ENCODE measurements at places on chromosomes 13 and 19.
A peak's percentile ranks its signal among the peaks of the same experiment; 100 is the strongest.

DNA sequence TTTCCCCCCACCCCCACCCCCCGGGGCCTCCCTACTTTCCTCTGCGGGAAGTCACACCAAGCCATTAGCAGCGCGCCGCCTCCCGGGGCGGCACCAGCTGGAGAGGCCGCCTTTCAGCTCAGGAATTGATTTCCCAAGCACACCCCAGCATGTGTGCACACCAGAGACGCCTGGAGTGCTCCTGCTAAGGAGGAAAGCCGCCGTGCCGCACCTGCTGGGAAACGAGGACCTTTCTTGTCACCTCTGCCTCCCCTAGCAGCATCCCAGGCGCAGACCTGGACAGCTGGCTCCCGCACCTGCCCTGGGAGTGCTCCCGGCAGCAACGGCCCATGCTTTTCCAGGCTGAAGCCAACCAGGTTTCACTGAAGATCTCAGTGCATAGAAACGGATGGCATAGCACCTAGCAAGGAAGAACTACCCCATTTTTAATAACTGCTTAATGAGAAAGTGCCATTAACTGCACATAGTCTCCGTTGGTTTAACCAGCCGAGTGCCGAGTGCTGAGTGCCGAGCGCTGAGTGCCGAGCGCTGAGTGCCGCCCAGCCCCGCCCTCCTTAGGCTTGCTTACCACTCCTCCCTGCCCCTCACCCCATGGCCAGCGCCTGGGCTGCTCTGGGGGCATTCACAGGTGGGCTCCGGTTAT, 165.0 kb downstream of the USP12 start:
- DNase-seq, result no peak

DNA sequence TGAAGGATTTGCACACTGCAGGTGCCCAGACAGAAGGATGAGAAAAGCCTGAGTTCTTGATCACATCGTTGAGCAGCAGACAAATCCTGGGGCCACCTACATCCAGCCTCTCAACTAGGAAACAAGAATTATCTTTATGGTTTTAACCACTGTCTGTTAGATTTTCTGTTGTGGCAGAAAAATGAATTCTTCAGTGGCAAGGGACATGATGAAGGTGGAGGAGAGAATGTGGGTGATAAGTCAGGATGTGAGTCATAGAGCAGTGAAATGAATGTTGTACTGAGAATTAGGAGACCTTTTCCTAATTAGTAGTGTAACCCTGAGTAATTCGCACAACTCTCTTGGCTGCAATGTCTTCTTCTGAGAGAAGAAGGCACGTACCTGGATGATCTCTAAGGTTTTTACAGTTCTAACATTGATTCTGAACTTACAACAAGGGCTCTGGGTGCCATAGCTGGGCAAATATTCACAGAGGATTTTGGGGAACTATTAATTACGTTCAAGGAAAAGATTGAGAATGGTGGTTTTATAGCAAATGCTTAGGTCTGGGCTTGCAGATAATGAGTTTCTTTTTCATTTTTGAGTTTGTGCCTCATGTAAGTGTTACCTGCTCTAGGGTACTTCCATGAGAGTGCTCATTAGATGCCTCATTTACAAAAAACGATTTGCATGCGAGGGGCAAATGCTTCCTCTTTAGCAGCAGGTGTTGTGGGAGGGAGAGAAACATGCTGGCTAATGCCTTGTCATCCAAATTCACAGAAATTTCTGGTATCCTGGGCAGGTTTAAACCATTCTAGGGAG, 111.0 kb upstream of the KL start:
- DNase-seq, result no peak

- DNase-seq, result no peak
Measured at GRCh38 chr13:75691183-75691582, 55.1 kb downstream of the LMO7 start.

DNA sequence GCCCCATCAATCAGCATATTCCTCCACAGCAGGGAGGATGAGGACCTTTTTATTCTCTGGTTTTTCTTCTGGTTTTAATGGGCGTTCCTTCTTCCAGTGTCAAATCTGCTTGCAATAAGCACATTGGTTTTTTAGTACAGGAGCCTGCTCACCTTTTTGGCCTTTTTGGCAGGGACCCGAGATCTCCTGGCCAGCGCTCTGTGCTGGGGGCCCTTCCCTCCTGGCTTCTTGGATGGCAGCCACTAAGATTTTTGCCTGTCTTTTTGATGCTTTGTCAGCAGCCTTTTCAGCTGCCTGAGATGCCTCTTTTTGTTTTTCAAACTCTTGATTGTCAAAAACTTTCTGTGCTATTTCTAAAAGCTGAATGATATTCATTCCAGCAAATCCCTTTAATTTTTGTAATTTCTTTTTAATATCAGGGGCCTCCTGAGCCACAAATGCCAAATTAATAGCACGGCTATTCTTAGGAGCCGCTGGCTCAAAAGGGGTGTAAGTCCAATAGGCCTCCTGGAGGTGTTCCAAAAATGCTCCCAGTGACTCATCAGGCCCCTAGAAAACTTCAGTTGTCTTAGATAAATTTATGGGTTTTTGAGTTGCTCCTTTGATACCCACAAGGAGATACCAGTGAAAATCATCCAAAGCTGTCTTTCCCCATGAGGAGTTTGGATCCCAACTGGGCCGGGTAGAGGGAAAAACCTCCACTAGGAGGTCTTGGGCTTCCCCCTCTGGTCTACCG, 73.0 kb downstream of the ZNF100 start:
- DNase-seq, result no peak

GRCh38 chr19:8096071-8096470, 43.5 kb downstream of the CCL25 start:
- DNase-seq, result no peak

- no peak for DNase-seq
Measured at GRCh38 chr19:3409346-3410064, 43.1 kb downstream of the NFIC start.

GRCh38 chr19:14127929-14128509, 8.4 kb downstream of the ASF1B start:
- no peak for DNase-seq

DNA sequence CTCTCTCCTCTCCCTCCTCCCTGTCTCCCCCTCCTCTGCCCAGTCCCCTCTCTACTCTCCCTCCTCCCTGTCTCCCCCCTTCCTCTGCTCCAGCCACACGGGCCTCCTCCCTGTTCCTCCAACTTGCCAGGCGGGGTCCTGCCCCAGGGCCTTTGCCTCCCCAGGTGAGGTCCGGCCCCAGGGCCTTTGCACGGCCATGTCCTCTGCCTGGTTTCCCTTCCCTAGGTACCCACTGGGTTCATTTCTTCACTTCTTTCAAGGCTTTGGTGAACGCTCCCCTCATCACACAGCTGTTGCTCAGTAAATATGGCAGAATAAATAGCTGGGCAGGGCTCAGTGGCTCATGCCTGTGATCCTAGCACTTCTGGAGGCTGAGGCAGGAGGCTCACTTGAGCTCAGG, 21.2 kb downstream of the MISP start:
- DNase-seq, result no peak

- no peak for DNase-seq
Measured at GRCh38 chr13:56755181-56755935, 385.4 kb upstream of the PRR20A start.

- no peak for DNase-seq
Measured at GRCh38 chr13:53254500-53254899, 225.9 kb downstream of the OLFM4 start.

DNA sequence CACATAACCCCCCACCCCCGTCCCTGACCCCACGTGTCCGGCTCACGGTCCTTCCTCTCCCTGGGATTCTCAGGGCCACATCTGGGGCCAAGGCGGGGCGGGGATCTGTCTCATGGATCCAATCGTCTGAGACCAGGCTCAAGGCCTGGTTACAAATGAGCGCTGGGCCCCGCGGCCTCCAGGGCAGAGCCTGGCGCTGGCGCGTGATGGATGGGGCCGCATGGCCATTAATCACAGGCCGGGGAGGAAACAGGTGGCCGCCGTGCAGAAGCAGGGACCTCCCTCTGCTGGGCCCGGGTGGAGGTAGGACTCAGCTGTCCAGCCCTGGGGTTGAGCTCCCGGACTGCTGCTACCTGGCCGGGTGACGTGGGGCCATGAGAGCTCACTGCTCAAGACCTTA, 5.8 kb upstream of the TLE5 start:
- no peak for DNase-seq

DNA sequence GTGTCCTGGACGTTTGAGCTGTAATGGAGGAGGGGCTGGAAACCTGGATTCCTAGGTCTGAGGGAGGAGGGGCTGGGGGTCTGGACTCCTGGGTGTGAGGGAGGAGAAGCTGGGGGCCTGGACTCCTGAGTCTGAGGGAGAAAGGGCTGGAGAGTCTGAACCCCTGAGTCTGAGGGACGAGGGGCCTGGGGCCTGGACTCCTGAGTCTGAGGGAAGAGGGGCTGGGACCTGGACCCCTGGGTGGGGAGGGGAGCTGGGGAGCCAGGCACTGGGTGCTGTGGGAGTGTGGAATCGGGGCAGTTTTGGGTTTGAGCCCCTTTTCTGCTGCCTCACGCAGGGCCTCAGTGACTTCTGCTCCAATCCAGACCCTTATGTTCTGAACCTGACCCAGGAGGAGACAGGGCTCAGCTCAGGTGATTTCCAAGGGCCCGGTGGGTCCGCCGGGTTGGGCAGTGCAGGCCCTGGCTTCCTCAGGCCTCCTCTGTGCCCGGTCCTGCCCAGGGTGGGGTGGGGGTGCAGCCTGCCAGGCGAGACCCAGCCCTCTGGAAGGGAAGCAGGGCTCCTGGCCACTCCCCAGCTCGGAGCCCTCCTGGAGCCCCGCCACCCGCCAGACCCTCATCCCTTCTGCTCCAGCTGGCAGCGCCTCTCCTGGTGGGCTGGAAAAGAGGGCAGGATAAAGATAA, 14.4 kb downstream of the TTYH1 start:
- DNase-seq, result no peak

GRCh38 chr13:71801165-71801760, 65.7 kb downstream of the DACH1 start:
- DNase-seq, result no peak

DNA sequence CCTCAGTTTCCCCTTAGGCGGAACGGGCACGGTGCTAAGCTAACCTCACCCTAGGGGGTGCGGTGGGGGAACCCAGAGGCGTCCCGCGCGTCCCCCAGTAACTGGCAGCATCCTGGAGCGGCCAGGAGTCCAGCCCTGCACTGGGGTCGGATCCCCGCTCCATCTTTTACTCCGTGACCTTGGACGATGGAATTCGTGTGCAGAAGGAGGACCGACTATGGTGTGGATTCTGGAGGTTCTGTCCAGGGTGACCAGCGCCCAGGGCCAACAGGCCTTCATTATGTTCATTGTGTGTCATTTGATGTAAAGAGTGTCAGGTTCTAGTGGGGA, 630 bp downstream of the SPPL2B start:
- no peak for DNase-seq

DNA sequence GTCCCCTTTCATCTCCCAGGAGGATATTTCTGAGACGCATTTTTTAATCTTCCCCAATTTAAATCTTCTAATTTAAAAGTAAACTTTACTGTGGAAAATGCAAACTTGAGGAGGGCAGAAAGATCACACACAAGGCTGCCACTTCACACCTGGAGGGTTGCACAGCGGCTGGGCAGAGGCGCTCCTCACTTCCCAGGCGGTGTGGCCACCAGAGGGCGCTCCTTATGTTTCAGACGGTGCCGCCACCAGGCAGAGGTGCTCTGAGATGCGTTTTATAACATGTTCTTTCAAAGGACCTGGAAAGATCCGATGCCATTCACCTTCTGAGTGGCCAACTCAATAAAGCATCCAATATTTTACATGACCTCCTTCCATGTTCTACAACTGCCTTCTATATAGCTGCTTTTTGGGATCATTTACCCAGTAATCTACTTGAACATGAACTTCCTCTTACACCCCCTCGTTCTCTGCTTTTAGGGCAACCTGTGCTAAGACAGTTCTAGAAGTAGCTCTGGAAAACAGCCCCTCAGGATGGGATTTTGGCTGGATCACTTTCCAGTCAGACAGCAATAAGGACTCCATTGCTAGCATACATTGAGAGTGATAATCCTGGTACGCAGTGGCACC, 14.8 kb upstream of the MTUS2 start:
- peak; percentile 24 for DNase-seq

- DNase-seq, result no peak
Measured at GRCh38 chr13:54884682-54885081, 1856.1 kb downstream of the OLFM4 start.

- DNase-seq, result no peak
Measured at GRCh38 chr19:55651236-55651635, 3.2 kb downstream of the CCDC106 start.

- no peak for DNase-seq
Measured at GRCh38 chr13:111292710-111293485, 27.5 kb upstream of the TEX29 start.

- no peak for DNase-seq
Measured at GRCh38 chr13:96730676-96731075, 263.6 kb downstream of the OXGR1 start.

DNA sequence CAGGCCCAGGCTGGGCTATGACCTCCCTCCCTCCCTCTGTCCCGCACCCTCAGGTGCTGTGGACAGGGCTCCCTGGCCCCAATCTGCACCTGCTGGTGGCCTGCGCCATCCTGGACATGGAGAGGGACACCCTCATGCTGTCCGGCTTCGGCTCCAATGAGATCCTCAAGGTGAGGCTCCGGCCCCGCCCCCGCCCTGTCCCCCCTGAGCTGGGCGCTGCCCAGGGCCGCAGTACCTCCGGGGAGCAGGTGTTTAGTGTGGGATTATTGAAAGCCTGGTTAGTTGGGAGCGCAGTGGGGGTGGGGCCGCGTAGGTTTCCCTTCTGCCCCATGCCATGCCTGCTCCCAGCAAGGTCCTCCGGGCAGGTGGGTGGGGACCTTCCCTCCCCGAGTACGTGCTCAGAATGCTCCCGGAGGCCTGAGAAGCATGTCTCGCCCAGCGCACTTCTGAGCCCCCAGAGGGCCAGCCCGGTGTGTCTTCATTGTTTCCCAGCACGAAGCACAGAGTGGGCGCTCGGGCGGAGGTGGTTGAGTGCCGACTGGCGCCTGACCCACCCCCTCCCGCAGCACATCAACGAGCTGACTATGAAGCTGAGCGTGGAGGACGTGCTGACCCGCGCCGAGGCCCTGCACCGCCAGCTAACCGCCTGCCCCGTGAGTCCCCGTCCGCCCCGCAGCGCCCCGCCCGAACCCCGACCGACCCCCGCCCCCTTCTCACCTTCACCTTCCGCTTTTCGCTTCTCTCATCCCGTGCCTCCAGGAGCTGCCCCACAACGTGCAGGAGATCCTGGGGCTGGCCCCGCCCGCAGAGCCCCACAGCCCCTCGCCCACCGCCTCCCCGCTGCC, 8.8 kb downstream of the IL4I1 start:
- no peak for DNase-seq

GRCh38 chr13:39036212-39036611, 1.7 kb downstream of the PROSER1 start:
- no peak for DNase-seq

DNA sequence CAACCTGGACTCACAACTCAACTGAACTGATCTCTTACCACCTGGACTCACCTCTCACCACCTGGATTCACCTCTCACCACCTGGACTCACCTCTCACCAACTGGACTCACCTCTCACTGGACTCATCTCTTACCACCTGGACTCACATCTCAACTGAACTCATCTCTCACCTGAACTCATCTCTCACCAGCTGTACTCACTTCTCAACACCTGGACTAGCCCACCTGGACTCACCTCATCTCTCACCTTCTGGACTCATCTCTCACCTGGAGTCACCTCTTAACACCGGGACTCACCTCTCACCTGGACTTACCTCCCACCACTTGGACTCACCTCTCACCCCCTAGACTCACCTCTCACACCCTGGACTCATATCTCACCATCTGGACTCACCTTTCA, 7.3 kb upstream of the CASP14 start:
- DNase-seq, result no peak

GRCh38 chr13:104389691-104390090, 1323.5 kb upstream of the SLC10A2 start:
- no peak for DNase-seq
